Activated CD4-positive, alpha-beta T cell treated with anti-CD3 and anti-CD28 coated beads for 24 hours (primary cell): ENCODE measurements at places on chromosomes 16 and 17.

DNA sequence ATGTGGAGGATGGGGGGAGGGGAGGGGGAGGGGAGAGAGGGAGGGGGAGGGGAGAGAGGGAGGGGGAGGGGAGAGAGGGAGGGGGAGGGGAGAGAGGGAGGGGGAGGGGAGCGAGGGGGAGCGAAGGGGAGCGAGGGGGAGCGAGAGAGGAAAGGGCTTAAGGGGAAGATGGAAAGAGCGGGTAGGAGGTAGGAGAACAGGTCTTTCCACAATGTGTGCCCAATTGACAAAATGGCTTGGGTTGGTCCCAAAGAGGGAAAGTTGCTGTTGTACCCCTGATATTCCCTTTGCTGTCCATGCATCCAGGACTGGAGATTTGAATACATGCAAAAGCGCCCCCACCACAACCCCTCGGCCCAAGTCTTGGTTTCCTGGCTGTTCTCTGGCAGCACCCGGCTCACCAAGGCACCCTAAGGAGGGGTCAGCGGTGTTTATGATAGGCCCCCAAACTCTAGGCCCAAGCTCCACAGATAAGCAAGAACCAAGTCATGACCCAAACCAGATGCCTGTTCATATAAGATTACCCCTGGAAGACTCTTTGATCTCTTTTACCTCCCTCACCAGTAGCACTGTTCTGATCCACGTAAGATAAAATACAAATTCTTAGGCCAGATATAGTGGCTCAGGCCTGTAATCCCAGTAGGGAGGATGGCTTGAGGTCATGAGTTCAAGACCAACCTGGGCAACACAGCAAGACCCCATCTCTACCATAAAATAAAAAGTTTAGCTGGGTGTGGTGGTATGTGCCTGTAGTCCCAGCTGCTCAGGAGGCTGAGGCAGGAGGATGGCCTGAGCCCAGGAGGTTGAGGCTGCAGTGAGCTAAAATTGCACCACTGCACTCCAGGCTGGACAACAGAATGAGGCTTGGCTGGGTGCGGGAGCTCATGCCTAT lies 119.6 kb downstream of the ZFHX3 start:
- no peak for DNase-seq

GRCh38 chr17:28029044-28029443 lies 13.4 kb upstream of the NLK start:
- no peak for DNase-seq

DNA sequence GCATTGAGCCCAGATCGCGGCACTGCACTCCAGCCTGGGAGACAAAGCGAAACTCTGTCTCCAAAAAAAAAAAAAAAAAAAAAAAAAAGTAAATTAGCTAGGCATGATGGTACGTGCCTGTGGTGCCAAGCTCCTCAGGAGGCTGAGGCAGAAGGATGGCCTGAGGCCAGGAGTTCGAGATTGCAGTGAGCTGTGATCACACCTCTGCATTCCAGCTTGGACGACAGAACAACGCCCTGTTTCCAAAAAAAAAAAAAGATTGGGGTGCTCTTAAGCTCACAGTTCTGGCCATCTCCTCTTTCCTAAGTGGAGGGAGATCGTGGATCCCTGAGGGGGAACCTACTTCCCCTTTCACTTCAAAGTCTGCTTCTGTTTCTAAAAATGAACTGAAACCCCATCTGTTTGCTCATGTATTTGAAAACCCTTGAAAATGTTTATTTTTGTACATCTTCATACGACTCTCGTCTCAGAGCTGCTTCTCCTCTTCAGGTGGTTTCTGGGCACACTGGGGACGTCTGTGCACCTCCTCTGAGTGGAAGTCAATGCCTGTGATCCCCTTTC lies 138.8 kb downstream of the PRKCA start:
- no peak for DNase-seq

DNA sequence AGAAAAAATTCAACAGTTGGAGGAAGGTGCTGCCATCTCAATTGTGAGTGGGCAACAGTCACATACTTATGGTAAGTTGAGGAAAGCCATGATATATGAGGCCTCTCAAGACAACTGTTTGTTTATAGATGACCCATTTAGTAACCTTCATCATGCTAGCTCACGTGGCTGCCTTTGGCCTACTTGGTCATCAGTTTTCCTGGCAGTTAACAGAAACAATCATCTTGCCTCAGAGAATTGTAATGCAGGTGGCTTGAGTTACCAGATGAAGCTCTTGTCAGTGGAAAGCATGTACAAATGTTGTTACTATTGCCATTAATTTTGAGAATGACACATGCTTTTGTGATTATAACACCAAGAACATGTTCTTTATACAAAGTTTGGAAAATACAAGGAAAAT lies 14.7 kb downstream of the TPPP3 start:
- DNase-seq = no peak

DNA sequence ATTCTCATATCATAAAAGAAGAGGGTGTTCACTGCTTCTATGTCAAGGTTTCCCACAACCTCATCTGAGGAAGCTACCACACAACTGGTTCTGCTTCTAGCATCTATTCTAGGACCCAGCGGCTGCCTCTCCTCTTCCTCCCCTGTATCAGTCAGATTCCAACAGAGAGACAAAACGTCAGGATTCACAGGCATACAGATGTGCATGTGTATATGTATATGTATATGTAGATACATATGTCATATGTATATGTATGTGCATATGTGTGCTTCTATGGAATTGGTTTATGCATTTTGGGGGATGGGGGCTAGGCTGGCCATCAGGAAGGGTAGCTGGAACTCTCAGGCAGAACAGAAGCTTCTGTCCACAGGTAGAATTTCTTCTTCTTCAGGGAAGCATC lies 37.4 kb upstream of the NLRP1 start:
- no peak for DNase-seq

- DNase-seq = no peak
Observed at GRCh38 chr17:30590081-30590733, 113.0 kb downstream of the GOSR1 start.

- no peak for DNase-seq
Observed at GRCh38 chr16:80046848-80047247, 446.3 kb upstream of the MAF start.
